Activated CD4-positive, alpha-beta T cell treated with anti-CD3 and anti-CD28 coated beads for 36 hours (primary cell): ENCODE measurements at places on chromosomes 2 and 18.
A peak's percentile ranks its signal among the peaks of the same experiment; 100 is the strongest.

DNA sequence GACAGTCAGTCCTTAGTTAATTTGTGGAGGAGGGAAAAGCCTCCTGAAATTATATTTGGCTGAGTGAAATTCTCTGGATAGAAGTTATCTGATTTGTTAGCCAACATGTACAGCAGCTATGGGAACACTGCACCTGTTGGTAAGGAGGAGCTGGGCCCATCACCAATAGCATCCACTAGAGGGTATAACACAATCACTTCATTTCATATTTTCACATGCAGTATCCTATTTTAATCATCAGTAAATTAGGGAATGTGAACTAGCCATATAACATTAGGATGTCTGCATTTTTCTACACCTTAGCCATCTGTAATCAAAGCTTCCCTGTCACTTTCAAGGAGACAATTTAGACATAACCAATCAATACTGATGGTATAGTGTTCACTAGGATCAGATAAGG, 818.4 kb upstream of the CDH2 start:
- DNase-seq = no peak

- DNase-seq = no peak
These were observed 35.7 kb upstream of the RAB1A start for GRCh38 chr2:65165558-65165957.

- no peak for DNase-seq
These were observed 47.8 kb upstream of the CAVIN2 start for GRCh38 chr2:191894681-191895147.

- DNase-seq = no peak
These were observed 165.5 kb upstream of the HAAO start for GRCh38 chr2:42957861-42958301.

- peak; percentile 67 for DNase-seq
These were observed 212.3 kb downstream of the SNTG2 start for GRCh38 chr2:1162768-1163584.

GRCh38 chr2:163347982-163348856, 387.6 kb downstream of the FIGN start:
- DNase-seq = no peak

- no peak for DNase-seq
These were observed 663.4 kb downstream of the ARHGAP15 start for GRCh38 chr2:143792602-143793001.

GRCh38 chr2:7860693-7861092, 821.2 kb upstream of the ID2 start:
- DNase-seq = no peak

- DNase-seq = no peak
These were observed 39.0 kb downstream of the B4GALT6 start for GRCh38 chr18:31645411-31645810.

- no peak for DNase-seq
These were observed 40.1 kb downstream of the AMER3 start for GRCh38 chr2:130795431-130795830.

GRCh38 chr2:63819765-63820717, 21.7 kb upstream of the UGP2 start:
- DNase-seq = no peak

- DNase-seq = no peak
These were observed 1922.3 kb upstream of the CELF4 start for GRCh38 chr18:39487932-39488331.

GRCh38 chr2:204892506-204893255, 347.4 kb downstream of the PARD3B start:
- DNase-seq = no peak

DNA sequence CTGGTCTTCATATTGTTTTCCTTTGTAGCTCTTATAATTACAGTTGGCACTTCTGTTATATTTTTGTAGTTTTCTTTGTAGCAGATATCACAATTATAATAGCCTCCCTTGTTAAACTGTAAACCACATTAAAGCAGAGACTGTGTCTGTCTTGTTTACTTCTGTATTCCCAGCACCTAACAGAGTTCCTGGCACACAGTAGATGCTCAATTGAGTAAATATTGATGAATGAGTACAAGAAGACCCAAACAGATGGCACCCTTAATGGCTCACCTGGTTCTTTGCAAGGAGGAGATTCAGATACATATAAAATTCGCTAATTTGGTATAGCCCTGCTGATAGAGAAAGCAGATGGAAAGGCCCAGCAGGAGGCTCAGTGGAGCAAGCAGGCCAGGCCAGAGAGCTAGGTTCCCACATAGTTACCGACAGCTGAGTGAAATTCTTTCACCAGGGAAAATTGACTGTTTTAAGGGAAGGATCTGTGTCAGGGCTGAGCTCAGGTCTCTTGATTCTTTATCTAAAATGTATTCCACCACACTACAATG, 120.1 kb downstream of the NUP35 start:
- no peak for DNase-seq

GRCh38 chr2:46226620-46227019, 70.6 kb upstream of the EPAS1 start:
- no peak for DNase-seq

DNA sequence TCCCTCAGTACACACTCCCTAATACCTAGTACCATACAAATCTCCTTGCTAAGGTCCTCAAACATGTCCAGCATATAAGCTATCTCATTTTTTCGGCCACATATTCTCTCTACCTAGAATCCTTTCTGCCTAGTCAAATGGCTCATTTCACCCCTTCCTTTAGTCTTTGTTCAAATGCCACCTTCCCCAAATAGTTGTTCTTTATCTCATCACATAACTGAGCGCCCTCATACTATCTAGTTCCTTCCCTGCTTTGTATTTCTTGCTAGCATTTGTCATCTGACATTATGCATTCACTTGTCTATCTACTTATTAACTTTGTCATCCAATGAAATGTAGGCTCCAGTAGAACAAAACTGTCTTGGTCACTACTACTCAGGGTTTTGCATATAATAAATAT, 35.5 kb downstream of the RPRD1A start:
- no peak for DNase-seq

DNA sequence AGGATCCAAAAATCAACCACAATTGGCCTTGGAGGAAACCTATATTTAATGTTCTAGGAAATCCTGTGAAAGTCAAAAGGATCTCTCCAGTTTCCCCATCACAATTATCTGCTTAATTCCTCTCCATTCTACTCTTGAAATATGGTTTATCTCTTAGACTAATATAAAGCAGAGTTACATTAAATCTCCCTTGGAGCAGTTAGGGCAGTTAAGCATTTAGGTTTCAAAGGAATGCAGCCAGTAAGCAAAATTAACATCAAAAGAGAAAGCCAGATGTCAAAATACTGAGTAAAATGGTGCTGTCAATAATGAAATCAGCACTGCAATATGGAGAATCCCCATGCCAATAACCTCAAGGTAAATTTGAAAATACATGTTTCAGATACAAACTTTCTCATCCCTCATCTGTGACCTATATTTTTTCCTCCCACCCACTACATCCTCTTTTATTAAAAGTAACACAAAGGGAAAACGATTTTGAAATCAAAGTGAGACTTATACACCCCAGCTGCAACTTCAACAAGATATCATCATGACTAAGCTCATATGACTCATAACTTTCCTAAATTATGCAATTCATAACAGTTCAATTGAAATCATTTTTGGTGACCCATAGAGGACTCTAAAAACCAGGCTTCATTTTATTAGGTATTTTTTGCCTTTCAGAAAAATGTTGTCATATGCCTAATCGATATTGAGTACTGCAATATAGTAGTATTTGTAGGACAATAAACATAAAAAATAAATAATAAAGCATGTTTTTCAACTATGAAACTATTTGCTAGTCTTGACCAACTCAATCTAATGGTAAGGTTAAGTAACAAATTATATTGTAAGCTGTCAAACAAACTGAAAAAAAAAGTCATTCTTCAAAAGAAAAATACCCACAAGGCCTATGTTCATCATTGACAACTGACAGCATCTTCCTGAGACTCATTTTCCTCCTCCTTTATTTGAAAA, 3.1 kb downstream of the ADAM17 start:
- DNase-seq = no peak

DNA sequence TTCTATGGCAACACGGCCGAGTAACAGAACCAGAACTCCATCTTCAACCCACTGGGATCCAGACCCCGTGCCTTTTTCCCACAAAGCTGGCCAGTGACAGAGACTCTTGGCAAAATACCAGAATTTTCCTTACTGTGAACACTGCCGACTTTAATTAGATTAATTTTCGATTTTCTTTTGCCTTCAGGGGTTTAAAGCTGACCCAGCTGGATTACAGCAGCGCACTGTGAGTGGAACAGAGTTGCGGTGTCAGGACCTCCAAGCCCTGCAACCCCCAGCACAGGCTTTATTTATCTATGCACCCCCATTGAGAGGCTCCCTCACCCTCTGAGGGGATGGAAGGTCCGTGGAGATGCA, 36.4 kb downstream of the CTIF start:
- DNase-seq = no peak

DNA sequence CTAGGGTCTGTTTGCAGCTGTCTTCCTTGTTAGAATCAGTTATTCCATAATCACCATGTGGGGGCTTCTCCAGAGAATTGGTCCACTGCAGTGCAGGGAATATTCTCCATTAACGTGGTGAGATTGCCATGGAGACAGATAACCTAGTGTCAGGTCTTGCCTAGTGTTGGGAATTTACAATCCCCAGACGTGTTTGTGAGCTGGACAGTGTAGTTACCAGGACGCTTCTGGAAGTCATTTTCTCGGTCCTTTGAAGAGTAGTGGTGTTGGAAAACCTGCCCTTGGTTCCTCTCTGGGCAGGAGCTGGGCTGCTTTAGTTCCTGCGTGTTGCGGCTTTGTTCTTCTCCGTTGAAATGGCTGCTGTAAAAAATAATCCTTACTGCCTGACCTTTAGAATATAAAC, 68.8 kb upstream of the LYPD6B start:
- no peak for DNase-seq

GRCh38 chr2:98009887-98010760, 14.4 kb upstream of the TMEM131 start:
- no peak for DNase-seq

DNA sequence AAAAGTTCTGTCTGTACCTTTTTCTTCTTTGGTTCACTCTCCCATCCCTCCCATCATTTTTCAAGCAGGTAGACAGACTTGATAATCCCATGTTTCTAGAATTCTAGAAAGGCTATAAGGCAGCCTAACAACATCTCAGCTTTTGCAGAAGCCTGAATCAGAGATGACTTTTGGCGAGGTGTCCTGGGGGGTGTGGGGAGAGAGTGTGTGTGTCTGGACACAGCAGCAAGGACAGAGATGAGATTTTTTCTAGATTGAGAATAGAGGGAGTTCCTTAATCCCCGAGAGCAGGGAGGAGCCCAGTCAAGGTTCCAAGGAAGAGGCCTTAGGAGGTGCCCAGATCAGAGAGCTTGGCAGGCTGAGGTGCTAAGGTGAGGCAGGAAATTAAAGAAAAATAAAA, 22.0 kb upstream of the LAPTM4A start:
- no peak for DNase-seq

DNA sequence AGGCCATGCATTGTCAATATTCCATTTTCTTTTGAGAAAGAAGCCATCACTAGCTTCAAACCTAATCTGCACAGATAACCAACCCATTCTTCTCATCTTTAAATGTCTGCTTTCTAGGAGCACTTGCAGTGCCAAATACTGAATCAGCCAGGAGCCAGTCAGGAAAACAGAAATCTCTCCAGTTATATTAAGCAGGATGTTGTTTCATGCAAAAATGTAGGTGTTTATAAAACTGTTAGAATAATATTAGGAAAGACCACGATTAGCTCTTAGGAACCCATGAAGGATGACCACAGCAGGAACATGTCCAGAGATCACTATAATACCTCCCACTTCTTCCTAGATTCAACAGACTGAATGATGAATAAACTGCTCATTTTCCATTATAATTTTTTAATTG, 86.0 kb downstream of the TTC32 start:
- no peak for DNase-seq

DNA sequence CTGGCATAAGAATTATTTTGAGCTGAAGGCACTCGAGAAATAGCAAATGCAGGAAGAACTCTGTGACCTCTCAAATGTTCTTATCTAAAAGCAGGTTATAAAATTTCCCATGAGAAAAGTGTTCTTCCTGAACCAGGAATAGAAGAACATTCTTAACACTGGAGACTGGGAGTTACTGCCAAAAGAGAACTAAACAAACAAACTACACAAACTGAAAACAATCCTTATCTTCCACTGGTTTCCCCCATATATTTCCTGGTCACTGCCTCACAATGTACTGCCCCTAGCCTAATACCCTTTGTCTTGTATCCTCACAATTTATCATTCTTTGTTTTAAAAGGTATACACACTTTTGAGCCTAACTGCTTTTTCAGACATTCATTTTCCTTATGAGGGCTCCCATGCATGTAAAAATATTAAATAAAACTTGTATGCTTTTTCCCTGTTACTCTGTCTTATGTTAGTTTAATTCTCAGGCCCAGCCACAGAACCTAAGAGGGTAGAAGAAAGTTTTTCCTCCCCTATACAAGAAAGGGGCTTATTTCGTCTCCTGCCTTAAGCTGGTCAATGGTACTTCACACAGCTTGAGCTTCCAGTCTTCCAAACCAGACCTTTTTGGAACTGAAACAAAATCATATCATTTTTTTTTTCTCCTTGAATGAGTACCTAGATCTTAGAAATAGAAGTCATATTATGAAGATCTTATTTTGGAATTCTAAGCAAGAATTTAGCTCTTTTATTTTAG, 110.6 kb downstream of the MSTN start:
- DNase-seq = no peak

DNA sequence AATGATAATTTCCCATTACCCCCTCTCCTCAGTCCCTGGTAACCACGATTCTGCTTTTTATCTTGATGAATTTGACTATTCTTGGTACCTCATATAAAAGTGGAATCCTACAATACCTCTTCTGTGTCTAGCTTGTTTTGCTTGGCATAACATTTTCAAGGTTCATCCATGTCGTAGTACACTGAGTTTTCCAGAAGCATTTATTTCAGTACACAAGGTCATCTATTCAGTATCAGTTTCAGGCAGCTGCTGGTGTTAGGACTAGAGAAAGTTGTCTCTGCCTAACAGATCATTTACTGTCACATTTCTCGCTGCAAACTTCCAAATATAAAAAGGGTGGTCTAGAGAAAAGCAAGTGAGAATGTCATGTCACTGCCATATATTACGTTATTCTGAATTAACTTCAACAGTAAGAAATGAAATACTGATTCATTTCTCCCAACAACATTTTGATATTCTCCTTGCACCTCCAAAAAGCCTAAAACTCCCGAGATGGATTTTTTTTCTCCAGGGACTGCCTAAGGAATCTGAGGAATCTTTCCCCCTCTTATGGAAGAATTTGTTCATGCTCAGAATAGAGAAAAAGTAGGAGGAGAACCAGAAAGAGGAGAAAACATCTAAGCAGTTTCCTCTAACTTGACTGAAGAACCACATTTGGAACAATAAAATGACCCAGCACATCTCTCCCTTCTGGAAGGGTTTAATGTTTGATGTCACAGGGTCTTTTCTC, 36.0 kb downstream of the CDK15 start:
- DNase-seq = no peak
